Heart right ventricle (tissue), 16 donors: ENCODE measurements at places on chromosomes 2 and 18.

DNA sequence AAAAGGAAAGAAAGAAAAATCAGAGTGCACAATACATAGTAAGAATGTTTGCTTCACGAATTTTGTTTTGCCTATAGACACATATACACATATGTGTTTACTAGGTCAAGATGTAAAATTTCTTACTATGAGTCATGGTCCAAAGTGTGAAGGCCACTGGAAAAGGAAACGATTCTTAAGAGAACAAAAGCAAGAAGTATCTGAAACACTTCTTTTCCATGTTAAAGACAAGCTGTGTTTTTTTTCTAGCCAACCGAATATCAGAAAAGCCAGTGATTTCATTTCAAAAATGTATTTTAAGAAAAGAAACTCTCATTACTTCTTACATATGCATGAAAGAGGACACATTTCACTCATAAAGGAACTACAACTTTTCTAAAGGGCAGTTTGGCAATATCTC lies 24.9 kb downstream of the PECR start:
- DNase-seq, result no peak

DNA sequence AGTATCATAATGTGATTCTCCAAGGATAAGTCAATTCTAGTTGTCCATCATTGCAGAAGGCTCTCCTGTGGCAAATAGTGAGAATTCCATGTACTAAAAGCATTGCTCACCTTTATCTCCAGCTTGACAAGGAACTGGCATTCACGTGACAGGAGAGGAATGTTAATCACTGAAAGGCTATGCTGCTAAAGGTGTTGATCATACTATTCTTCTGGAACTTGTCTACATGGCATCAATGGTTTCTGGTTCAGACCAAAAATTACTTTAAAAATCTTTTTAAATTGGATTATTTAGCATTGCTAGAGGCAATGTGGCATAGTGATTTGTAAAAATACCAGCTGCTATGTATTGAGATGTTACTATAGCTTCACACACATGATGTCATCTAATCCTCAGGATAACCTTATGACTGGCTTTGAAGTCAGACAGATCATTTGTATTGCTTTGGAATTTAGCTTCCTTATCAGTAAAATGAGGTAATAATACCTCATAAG lies 414.4 kb downstream of the MTX2 start:
- no peak for DNase-seq

GRCh38 chr2:45254025-45254424 lies 244.8 kb upstream of the SIX2 start:
- DNase-seq, result no peak

- no peak for DNase-seq
Observed at GRCh38 chr18:79102886-79103285, 33.7 kb downstream of the ATP9B start.

DNA sequence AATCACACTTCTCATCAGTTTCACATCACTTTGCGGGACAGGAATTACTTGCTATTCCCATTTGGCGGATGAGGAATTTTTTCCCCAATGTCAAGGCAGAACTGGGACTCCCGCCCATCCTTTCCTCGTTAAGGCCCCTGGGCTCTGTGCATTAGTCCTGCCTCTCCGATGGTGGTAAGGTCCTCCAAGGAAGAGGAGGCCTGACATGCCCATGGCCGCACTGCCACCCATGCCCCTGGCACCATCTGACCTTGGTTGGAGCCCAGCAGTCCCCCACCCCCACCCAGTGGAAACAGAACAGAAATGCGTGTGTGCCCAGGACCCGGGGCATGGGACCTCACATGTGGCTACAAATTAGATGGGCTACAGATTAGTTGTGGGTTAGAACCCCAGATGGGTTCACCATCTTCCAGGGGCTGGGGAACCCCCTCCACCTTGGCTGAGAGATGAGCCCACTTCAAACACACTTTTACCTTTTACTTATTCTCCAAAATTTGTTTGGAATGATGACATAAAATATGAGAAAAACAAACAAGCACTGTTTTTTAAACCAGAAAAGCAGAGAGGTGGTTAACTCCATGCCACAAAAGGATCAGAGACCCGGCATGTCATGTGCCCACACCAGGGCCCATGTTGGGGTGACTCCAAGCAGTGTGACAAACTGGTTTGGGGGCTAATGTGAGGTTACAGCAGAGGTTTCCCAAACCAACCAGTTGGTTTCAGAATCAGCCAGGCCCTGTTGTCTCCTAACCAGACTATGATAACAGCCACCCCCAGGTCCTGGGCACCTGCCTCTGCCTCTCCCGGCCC lies 11.0 kb upstream of the DUSP2 start:
- no peak for DNase-seq

- DNase-seq, result no peak
Observed at GRCh38 chr2:144858211-144858610, 338.3 kb upstream of the ZEB2 start.

- no peak for DNase-seq
Observed at GRCh38 chr2:212028798-212029394, 509.7 kb downstream of the ERBB4 start.

DNA sequence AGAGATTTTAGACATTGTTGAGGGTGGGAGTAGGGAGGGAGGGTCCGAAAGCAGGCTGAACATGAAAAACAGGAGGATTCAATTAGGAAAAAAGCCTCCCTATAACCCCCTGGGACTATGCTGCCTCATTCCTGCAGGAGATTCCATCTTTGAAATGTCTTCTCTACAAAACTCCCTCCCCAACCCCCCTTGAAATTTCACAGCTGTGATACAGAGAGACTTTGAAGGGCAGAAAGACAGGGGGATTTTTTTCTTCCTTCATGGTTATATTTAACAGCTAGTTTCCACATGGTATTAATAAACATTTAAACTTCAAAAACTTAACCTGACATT lies 57.6 kb downstream of the TRIB2 start:
- DNase-seq, result peak; percentile 50

- DNase-seq, result no peak
Observed at GRCh38 chr2:85490861-85491755, 47.9 kb upstream of the MAT2A start.

DNA sequence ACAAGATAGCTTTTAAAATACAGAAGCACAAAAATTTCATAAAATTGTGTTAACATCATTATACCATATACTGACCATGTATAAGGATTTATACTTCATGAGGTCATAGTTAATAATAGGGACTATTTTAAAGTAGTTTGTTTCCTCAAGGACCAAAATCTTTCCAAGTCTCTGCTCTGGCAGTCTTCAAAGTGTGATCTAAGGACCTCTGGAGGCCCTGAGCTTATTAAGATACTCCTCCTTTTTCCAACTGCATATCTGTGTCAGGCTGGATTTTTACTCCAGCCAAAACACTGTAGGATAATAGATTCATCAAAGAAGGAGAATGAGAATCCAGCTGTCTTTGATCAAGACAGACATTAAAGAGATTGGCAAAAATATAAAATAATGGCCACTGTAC lies 1.7 kb upstream of the SCYGR2 start:
- DNase-seq, result no peak
